Type B pancreatic cell (in vitro differentiated cells): ENCODE measurements at places on chromosomes 2 and 18. TPM values are rescaled to one million over a fixed set of nuclear protein-coding genes. Genes with fewer than 3 reads are reported as not detected.
A peak's percentile ranks its signal among the peaks of the same experiment; 100 is the strongest.

NPPC gene
- total RNA-seq: 1.6 and 5.4 TPM in 2 replicates

ALPG gene
- total RNA-seq: 0.14 and 0.88 TPM in 2 replicates

SPEG gene
- total RNA-seq: 11.5 and 49.4 TPM in 2 replicates

M1AP gene
- 0.24 and 0.71 TPM in 2 replicates for total RNA-seq

- H3K27me3 ChIP-seq: no peaks in the 10 kb centered on the region
- no peak for DNase-seq
- H3K4me1 ChIP-seq: peaks cover 20% of the 10 kb centered on the region
- no peaks in the 10 kb centered on the region for H3K36me3 ChIP-seq
Measured at GRCh38 chr2:220215785-220216184, 588.4 kb downstream of the SLC4A3 start.

DNA sequence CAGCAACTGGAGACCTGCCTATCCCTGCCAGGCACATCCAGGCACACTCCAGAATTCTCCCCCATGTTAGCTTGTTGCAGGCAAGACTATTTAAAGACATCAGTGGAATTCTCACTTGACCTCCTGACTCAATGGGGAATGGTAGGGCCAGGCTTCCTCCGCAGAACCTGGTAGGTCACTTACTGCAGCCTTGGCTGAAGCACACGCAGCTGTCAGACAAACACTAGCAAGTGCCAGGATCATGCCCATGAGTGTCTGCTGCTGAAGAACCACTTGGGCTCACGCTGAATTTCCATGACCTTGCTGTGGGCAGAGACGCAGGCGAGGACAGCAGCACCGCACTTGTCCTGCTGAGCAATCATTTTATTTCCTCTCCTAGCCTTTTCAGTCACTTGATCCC lies 3.2 kb downstream of the LRRC30 start:
- H3K36me3 ChIP-seq: no peaks in the 10 kb centered on the region
- H3K27me3 ChIP-seq: peaks cover 15% of the 10 kb centered on the region
- H3K27ac ChIP-seq: no peak overlapping the region
- H3K4me3 ChIP-seq: no peak overlapping the region
- DNase-seq: no peak

DNA sequence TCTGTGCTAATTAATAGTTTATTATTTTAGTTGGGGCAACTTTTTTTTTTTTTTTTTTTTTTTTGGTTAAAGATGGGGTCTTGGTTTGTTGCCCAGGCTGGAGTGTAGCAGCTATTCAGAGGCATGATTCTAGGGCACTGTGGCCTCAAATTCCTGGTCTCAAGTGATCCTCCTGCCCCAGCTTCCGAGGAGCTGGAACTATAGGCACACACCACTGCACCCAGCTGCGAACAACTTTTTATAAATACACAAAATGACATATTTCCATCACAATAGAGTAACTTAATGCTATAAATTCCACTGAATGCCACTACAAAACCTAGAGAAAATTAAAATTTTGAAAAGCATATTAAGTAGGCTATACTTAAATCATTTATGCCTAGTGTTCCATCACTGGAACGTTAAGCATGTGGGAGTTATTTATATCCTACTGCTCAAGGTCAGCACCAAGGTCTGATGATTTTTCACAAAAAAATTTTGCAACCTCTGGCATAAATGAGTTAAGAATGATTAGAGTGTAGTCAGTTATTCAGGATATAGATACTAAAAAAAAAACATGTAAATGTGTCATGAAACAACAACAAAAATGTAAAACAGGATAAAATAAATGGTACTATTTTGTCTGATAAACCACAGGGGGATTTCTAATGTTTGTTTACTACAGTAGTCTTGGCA lies 46.8 kb downstream of the GFPT1 start:
- no peak for DNase-seq
- no peaks in the 10 kb centered on the region for H3K27me3 ChIP-seq
- no peak overlapping the region for H3K27ac ChIP-seq
- H3K4me3 ChIP-seq: no peak overlapping the region

DNA sequence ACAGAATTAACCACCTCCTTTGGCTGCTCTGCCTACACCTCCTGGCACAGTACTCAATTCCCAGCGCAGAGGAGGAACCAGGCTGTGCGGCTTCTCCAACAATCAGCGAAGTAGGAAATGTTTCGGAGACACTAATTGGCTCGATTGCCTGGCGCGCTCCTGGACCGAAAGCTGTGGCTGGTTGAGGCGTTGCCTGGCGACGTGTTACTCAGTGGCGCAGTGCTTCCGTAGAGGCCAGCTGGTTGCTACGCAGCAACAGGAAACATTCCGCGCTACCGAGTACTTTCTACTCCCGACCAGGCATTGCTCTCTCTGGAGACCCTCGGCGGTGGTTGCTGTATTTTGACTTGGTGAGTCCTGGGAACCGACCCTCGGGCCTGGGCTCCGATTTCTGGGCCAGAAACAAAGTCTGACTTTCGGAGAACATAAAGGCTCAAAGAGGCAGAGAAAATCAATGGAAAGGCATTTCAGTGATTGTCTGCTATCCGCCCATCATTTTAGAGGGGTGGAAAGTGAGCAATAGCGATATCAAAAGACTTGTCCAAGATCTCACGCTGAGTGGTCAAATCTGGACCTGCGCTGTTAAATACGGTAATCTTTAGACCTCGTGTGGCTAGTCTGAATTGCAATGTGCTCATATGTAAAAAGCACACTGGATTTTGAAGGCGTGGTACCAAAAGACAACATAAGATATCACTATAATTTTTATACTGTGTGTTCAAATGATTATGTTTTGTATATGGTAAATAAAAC lies at the start of gene DNAH6:
DNAH6 (plus strand) TSS at position 265 of the 753 bp plus-strand sequence. CDS start 1,329 bp downstream, outside the sequence.
- peak within 1 kb of the TSS; percentile 76 for H3K27ac ChIP-seq
- no peaks in the 10 kb centered on the region for H3K36me3 ChIP-seq
- peaks cover 13% of the 10 kb centered on the region for H3K27me3 ChIP-seq

DNA sequence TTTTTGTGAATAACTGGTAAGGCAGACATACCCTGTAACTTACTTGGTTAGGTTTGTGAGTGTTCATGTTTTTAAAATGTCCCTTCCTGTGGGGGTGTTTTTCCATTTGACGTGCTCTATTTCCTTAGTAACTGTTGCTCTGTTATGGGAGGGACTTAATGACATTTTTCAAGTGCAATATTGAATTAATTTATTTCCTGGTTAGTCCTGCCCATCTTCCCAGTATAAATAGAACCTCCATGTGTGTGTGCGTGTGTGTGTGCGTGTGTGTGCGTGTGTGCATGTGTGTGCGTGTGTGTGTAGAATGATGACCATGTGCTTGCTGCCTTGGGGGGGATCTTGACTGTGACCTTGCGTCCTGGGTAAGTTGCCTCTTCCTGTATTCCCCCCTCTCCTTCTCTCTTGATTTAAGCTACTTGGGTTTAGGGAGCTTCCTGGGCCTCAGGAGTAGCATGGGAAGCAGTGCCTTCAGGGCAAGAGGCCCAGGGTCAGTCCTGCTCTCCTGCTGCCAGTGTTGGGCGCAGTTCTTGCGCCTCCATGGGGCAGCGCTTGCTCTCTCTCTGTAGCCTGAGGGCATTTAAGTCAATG lies 163.9 kb downstream of the LDLRAD4 start:
- H3K36me3 ChIP-seq: no peaks in the 10 kb centered on the region
- H3K27ac ChIP-seq: peak overlapping the region; percentile 87
- H3K27me3 ChIP-seq: peaks cover 5% of the 10 kb centered on the region
- no peak for DNase-seq
- peaks cover 26% of the 10 kb centered on the region for H3K4me1 ChIP-seq

- H3K36me3 ChIP-seq: no peaks in the 10 kb centered on the region
- H3K4me1 ChIP-seq: peaks cover 19% of the 10 kb centered on the region
- no peak overlapping the region for H3K4me3 ChIP-seq
- no peak overlapping the region for H3K27ac ChIP-seq
Measured at GRCh38 chr2:49042488-49042887, 111.8 kb downstream of the FSHR start.

DNA sequence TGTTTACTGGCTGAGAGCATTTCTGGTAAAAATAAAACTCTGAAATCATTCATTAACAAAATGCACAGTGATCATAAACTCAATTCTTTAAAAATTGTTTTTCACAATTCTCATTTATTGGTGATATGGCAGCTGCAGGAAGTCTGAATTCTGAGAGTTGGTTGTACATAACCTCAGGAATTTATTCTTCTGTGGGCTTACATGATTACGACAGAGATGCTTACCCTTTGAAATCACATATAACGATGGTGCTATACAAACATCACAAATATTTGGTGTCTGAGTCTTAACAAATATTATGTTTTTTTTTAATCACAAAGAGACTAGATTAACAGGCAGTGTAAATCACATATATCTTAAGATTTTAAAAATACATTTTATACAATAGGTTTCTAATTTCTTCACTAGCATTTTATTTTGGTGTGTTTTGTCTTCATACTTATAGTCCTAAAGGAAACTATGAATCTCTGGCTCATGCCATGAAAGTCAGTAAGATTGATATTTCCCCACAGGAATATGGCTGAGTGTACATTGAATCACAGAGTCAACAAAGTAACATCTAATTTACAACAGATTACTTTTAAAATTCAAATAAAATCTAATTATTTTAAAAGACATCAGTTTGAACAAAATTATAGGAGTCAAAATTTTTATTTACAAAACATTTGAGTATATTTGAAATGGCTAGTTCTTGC lies 318.8 kb upstream of the THUMPD2 start:
- H3K4me1 ChIP-seq: peaks cover 18% of the 10 kb centered on the region
- no peaks in the 10 kb centered on the region for H3K27me3 ChIP-seq
- H3K27ac ChIP-seq: no peak overlapping the region
- no peak overlapping the region for H3K4me3 ChIP-seq
- DNase-seq: no peak

- H3K27ac ChIP-seq: peak overlapping the region; percentile 62
- no peak for DNase-seq
- peaks cover 67% of the 10 kb centered on the region for H3K27me3 ChIP-seq
- H3K4me3 ChIP-seq: peak overlapping the region; percentile 85
- no peaks in the 10 kb centered on the region for H3K36me3 ChIP-seq
Measured at GRCh38 chr18:6414118-6414722, 491 bp downstream of the L3MBTL4 start.

DNA sequence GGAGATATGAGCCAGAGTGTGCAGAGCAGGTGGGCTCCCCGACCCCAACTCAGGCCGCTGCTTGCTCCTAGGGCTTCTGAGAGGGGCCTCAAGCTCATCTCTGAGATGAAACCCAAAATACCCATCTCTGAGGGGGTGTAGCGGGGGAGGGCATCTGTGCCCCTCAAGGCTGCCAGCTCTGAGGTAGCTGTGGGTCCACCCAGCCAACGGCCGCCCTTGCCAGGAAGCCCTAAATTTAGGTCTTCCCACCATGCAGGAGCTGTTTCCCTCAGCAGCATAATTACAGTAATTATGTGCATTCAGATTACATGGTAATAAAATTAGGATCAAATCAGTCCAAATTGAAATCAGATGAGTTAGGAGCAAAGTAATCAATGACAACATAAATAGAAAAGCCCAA lies 97.8 kb upstream of the MCFD2 start:
- no peaks in the 10 kb centered on the region for H3K27me3 ChIP-seq
- no peak overlapping the region for H3K4me3 ChIP-seq

- DNase-seq: no peak
- H3K36me3 ChIP-seq: no peaks in the 10 kb centered on the region
- peaks cover 9% of the 10 kb centered on the region for H3K4me1 ChIP-seq
- no peak overlapping the region for H3K4me3 ChIP-seq
Measured at GRCh38 chr18:54780285-54780861, 47.9 kb upstream of the RAB27B start.

DNA sequence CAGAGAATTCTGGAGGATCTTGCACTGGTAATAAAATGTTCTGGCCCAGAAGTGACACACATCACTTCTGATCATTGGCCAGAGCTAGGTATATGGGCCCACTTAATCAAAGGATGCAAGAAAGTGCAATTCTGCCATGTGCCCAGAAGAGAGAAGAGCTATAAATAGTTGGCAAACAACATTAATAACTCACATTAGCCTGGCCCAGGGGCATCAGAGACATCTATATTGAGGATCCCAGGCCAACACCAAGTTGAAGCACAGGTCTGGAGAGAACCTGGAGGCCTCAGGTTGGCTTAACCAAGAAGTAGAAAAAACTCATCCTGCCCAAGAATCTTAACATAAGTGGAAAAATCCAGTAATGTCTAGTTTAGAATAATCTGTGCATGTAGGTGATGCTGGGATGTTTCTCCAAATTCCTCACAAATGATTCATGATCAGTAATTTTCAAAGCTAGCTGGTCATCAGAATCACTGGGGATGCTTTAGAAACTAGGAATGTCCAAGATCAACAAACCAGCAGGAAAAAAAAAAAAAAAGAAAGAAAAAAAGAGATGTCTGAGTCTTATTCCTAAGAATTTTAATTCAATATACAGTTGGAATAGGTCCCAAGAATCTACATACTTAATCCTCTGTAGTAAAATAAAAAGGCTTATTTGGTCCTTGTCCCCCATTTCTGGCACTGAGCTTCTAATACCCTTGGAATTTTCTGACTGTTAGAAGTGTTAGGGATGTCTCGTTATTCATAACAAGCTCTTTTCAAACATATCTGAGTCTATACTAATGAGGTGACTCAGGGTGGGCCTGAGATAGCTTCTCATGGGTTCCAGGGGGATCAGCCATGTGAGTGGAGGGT lies 35.0 kb upstream of the EVA1A start:
- H3K36me3 ChIP-seq: no peaks in the 10 kb centered on the region
- no peak for DNase-seq
- no peak overlapping the region for H3K4me3 ChIP-seq
- H3K27ac ChIP-seq: no peak overlapping the region
- H3K27me3 ChIP-seq: peaks cover 8% of the 10 kb centered on the region
- H3K4me1 ChIP-seq: peaks cover 24% of the 10 kb centered on the region

DNA sequence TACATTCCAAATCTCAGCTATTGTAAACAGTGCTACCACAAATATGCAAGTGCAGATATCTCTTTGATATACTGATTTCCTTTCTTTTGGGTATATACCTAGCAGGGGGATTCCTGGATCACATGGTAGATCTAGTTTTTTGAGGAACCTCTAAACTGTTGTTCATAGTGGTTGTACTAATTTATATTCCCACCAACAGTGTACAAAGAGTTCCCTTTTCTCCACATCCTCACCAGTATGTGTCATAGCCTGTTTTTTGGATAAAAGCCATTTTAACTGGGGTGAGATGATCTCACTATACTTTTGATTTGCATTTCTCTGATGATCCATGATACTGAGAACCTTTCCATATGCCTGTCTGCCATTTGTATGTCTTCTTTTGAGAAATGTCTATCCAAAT lies 6.3 kb upstream of the CCNT2 start:
- peaks cover 3% of the 10 kb centered on the region for H3K27me3 ChIP-seq
- no peak overlapping the region for H3K27ac ChIP-seq
- H3K36me3 ChIP-seq: peaks cover 4% of the 10 kb centered on the region
